ENCODE measurements at places on chromosomes 11 and 22.
A peak's percentile ranks its signal among the peaks of the same experiment; 100 is the strongest.

GRCh38 chr22:24550028-24550901, 4.7 kb downstream of the GUCD1 start:
- no peak for DNase-seq

GRCh38 chr11:103898065-103898464, 138.4 kb upstream of the DDI1 start:
- DNase-seq: no peak

DNA sequence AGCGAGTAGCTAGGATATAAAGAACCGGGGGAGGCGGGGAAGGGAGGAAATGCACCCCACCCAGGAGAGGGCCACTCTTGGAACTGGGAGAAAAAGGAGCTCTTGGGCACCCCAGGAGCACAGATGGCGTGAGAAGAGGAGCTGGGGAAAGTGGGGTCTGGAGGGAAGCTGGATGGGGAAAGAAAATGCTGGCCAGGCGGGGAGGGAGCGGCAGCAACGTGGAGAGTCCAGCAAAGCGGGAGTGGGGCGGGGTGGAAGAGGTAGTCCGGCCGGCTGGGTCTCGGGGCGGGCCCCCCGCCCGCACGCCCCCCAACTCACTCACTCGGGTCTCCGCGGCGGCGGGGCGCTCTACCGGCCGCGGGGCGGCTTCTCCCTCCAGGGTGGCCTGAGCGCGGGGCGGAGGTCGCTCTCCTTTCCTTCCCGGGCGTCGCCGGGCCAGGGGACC, 522 bp downstream of the TOB2 start:
- no peak for DNase-seq

GRCh38 chr11:120035756-120036155, 102.2 kb downstream of the TRIM29 start:
- no peak for DNase-seq

GRCh38 chr22:44272401-44272771, 40.4 kb downstream of the SHISAL1 start:
- no peak for DNase-seq

- DNase-seq: peak; percentile 41
Observed at GRCh38 chr11:13348305-13348704, 70.7 kb downstream of the BMAL1 start.

DNA sequence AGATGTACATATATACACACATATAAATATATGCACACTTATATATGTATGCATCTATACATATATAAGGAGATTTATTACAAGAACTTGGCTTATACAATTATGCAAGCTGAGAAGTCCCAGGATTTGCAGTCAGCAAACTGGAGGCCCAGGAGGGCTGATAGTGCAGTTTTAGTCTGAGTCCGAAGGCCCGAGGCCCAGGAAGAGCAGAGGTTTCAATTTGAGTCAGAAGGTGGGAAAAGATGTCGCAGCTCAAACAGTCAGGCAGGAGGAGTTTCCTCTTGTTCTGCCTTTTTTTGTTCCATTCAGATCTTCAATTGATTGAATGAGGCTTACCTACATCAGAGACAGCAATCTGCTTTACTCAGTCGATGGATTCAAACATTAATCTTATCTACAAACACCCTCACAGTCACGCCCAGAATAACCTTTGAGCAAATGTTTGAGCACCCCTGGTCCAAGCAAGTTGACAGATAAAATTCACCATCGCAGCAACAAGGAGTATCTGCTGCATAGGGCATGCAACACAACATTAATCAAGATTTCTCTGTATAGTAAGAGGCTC, 4.0 kb upstream of the SGSM1 start:
- no peak for DNase-seq

GRCh38 chr22:33274214-33275072, 216.3 kb upstream of the SYN3 start:
- peak; percentile 55 for DNase-seq

- DNase-seq: peak; percentile 39
Observed at GRCh38 chr11:280706-281485, 2.7 kb downstream of the NLRP6 start.

GRCh38 chr11:74749965-74750296, 1.3 kb downstream of the RNF169 start:
- DNase-seq: no peak

DNA sequence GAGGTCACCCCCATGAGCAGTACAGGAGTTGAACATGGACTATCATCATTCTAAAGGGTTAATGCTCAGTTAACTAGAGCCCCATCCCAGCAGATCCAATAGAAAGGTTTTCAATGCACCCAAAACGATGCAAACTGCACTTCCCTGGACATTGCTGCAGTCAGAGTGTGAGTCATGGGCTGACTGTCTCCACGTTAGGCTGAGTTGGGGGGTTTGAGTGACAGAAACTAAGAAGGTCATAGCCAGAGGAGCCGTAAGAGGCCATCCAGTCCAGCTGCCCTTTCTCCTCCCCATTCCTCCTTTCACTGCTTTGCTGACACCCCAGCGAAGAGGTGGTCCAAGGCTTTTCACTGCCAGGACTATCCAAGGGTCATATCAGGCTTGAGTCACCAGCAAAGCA, 10.5 kb upstream of the OR2AT4 start:
- DNase-seq: no peak

GRCh38 chr11:17533778-17534415, 10.3 kb downstream of the USH1C start:
- no peak for DNase-seq

DNA sequence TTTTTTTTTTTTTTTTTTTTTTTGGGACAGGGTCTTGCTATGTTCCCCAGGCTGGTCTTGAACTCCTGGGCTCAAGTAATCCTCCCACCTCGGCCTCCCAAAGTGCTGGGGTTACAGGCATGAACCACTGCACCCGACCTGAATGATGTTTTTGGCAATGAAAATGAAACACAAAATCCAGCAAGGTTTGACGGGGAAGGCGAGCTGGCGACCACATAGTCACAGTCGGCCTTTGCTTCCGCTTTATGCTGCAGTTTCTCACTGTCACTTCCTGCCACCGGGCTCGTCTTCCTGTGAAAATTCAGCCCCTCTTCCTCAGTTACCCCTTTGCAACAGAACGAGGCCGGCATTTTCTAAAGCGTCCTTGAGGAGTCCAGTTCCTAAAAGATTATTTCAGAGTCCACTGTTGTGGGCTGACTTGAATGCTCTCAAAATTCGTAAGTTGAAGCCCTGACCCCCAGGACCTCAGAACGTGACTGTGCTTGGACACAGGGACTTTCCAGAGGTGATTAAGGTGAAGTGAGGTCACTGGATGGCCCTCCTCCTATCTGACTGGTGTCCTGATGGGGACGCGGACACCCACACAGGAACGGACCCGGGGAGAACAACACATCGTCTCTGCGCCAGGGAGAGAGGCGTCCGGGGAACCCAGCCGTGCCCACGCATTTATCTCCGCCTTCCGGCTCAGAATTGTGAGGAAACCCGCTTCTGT, 2.9 kb upstream of the BID start:
- DNase-seq: peak; percentile 84

GRCh38 chr11:57639321-57640067, 10.2 kb downstream of the YPEL4 start:
- no peak for DNase-seq

- no peak for DNase-seq
Observed at GRCh38 chr11:15757048-15757698, 599.2 kb downstream of the SOX6 start.

DNA sequence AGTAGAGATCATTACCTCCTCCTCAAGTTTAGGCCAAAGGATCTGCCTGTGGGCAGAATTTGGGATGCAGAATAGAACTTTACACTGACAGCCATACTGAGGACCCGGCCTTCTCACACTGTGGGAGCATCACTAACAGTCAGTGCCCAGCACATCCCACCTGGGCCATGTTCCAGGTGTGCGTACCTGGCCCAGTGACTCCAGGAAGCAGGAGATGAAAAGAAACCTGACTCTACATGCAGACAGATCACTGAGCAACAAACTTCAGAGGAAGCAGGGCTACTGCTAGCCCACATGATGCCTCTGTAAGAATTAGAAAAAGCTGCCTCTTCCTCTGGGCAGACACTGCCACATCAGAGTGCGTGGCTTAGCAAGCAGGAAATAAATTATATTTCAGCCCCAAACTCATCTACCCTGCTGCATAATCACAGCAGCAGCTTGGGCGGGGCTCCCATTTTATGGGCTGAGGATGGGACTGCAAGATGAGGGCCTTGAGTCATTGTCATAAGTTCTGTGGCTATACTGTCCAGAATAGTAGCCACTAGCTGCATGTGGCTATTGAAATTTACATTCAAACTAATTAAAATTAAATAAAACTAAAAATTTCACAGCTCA, 6.0 kb upstream of the LMO2 start:
- DNase-seq: no peak

DNA sequence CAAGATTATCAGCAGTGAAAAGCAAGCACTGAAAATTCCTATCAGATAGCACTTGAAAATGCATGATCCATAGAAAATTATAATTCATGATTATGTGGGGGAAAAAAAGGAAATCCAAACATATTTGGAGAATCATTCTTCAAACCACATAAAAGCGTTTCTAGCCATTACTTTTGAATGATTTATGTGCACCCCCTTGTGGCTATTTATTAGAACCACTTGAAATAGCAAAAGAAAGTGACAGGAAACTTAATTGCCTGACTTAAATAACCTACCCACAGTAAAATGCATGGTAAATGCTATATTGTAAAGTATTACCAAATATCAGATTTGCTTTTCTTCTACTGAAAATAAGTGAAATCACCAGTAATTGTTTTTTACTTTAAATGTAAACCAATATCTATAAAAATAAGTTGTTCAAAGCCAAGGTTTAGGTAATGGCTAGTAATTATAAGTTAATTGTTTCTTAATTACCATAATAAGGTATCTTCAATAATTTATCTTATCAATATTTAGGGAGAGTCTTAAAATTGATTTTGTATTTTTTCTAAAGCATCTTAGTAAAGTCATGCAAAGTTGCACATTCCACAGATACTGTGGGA, 168.5 kb downstream of the ARHGAP42 start:
- no peak for DNase-seq

DNA sequence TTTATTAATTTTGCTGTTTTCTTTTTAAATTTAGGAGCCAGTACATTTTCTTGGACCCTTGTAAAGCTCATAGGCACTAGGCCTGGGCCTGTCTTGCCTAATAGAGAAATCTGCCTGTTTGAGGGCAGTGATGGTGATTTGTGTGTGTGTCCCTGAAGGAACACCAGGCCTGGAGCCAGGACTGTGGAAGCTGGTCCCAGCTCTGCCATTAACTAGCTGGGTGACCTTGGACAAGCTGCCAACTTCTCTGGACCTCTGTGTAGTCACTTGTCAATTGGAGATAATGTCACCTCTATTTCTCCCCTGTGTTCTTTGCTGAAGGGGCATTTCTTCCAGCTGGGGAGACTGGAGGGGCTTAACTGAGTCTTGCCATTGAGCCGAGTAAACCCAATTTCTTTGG, 16.0 kb upstream of the FTH1 start:
- no peak for DNase-seq

GRCh38 chr22:41976070-41976901, 7.0 kb downstream of the SEPTIN3 start:
- peak; percentile 59 for DNase-seq

DNA sequence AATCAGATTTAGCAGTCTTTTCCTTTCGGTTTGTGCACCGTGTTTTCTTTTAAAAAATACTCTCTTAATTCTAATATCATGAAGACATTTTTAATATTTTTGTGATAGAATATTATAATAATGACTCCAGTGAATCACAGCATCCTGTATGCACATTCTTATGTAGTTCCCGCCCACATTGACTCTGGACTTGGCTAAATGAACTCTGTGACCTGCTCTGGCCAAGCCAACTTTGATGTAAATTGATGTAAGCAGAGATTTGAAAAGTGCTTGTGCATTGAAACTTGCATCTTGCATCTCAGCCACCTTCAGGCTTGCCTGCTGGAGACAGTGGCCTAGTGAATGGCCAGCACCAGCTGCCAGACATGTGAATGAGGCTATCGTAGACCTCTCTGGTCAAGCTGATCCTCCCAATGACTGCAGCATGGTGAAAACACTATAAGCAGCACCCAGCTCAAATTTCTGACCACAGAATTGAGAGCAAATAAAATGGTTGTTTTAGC, 29.2 kb upstream of the PGM2L1 start:
- no peak for DNase-seq

DNA sequence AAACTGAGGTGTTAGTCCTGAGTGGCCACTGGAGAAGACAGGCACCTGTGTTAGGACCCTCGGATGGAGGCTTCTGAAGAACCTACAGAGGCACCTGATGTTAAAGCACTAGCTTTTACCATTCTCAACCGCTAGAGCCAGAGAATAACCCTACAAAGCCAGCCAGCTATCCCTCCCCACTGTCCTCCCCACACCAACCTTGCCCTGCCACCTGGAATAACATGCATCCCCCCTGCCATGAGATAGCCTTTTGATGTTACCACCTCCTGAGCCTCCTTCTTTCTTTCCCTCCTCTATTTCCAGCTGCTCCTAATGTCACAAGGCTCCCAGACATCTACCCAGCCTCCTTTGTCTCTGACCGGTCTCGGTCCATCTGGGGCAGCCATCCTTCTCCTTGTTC, 28.1 kb downstream of the COMMD9 start:
- DNase-seq: no peak

- no peak for DNase-seq
Observed at GRCh38 chr11:118079491-118079890, 2.6 kb downstream of the TMPRSS4 start.

GRCh38 chr11:44421090-44421675, 111.2 kb upstream of the ALX4 start:
- no peak for DNase-seq

GRCh38 chr11:112817376-112817775, 143.8 kb upstream of the NCAM1 start:
- no peak for DNase-seq

- no peak for DNase-seq
Observed at GRCh38 chr11:109785714-109786113, 307.5 kb upstream of the ZC3H12C start.

DNA sequence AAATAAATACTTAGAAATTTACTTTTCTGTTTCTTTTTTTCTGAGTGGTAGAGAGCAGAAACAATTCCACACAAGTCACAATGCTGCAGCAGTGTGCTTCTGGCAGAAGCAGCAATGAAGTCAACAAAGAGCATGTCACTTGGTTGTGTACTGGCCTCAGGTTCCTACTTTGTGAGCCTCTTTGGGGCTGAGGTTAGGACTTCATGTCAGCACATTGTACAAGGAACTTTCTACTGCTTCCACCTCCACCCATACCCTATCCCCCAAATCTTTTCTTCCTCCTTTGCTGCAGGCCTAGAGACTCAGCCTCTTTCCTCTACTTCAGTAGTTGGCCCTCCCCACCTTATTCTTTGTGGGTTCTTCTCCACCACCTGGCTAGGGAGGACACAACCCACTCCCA, 252.7 kb upstream of the PITPNB start:
- no peak for DNase-seq

- DNase-seq: no peak
Observed at GRCh38 chr11:114298710-114299109, 2.5 kb downstream of the NNMT start.

GRCh38 chr11:128731041-128731663, 37.3 kb downstream of the FLI1 start:
- no peak for DNase-seq

DNA sequence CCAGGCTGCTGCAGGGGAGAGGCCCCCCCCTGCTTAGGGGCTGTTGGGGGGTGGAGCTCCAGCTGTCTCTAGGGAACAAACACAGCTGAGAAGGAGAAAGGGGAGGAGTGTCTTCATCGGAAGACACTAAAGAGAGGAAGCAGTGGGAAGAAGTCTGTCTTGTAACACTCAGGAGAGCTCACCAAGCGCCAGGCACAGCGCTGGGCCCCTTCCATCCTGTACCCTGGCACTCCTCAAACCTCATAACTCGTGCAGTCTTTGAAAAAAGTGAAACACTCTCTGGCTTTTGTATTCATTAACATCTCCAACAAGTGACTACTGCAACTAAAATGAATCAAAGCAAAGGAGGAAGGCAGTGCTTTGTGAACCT, 67.4 kb upstream of the PRDM11 start:
- DNase-seq: no peak

Measured in GM13976 (cell line).